ENCODE measurements at places on chromosomes 4 and X. TPM values are rescaled to one million over a fixed set of nuclear protein-coding genes. Genes with fewer than 3 reads are reported as not detected.

GRCh38 chrX:18725310-18725943, 18.0 kb downstream of the PPEF1 start:
- H3K27ac ChIP-seq, result peak overlapping the region; percentile 91
- H3K36me3 ChIP-seq, result no peaks in the 10 kb centered on the region
- peak; percentile 15 for DNase-seq
- no peaks in the 10 kb centered on the region for H3K27me3 ChIP-seq
- no peak overlapping the region for H3K4me3 ChIP-seq

The TMEM150C gene
- total RNA-seq, result 10.5 TPM

The CT47A7 gene
- not detected for total RNA-seq

The CABS1 gene
- total RNA-seq, result not detected

Measured in endothelial cell (in vitro differentiated cells).